Osteoblast (primary cell): ENCODE measurements at places on chromosomes 2 and 18.

GRCh38 chr2:223537651-223538601 lies 64.2 kb downstream of the SCG2 start:
- no peak for DNase-seq

DNA sequence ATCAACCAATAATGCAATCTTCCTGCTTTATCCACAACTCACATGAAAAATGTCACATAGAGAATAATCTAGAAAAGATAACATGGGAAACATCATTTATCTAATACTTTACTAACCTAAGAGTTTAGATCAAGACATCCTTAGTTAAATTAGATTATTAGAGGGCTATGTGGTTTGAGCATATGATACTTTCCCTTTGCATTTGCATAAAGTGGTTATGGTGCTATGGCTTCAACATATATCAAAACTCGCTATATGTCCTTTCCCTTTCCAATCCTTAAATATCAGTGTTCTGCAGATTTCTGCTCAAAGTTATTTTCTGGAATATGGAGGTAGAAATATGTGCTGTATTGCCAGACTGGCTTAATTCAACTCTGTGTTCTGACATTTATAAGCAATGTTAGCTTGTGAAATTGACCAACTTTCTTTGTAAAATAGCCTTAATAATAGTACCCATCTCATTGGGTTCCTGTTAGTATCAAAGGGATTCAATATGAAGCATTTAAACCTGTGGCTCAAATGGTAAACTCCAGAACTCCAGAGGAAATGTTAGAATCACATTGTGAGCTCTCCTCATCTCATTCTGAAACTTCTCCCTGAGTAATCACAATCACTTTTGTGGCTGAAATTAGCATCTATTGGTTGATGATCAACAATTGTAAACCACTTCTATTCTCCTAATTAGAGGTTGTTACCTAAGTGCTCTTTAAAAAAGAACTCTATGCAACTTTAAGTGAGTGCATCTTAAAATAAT lies 1089.9 kb upstream of the SLC39A10 start:
- DNase-seq: no peak

- no peak for DNase-seq
Observed at GRCh38 chr2:144833075-144833637, 313.2 kb upstream of the ZEB2 start.

DNA sequence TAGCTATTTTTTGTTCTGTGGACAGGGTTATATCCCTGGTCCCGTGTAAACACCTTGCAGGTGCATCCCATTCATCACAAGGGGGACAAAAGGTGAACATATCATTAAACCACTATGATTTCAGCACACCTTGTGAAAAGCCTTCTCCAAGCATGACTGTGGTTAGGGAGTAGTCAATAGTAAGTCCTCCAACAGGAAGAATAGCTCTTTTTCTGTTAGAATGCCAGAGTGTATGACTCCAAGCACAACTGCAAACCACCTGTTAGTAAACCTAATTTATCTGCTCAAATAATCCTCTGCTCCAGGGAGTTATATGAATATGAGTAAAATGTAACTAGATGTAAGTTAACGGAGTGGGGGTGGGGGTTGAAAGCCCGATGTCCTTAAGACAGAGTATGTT lies 240.5 kb downstream of the AGPS start:
- DNase-seq: no peak

- no peak for DNase-seq
Observed at GRCh38 chr2:201813996-201814760, 7.8 kb downstream of the CDK15 start.

DNA sequence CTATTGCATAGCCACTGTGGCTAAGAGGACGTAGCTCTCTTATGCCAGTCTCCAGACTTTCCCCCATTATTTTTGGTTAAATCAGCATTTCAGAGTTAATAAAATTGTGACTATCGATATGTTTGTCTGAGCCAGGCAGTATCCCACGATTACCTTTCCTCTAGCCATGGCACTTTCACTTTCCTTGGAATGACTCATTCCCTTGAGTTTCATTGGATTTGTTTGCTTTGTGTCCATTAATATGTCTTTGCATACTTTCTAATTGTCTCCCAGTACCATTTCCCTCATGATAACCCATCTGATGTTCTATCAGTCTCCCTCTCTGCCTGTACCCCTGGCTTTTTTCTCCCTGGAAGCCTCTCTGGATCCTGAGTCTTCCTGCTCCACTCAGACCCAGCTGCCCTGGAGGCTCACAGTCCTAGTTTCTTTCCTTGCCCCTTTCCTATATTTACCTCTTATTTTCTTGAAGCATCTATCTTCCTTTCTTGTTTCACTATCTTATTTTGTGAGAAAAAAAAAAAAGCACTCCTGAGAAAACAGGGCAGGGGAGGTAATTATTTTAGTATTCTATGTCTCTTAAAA lies 126.1 kb downstream of the MTX2 start:
- DNase-seq: no peak

DNA sequence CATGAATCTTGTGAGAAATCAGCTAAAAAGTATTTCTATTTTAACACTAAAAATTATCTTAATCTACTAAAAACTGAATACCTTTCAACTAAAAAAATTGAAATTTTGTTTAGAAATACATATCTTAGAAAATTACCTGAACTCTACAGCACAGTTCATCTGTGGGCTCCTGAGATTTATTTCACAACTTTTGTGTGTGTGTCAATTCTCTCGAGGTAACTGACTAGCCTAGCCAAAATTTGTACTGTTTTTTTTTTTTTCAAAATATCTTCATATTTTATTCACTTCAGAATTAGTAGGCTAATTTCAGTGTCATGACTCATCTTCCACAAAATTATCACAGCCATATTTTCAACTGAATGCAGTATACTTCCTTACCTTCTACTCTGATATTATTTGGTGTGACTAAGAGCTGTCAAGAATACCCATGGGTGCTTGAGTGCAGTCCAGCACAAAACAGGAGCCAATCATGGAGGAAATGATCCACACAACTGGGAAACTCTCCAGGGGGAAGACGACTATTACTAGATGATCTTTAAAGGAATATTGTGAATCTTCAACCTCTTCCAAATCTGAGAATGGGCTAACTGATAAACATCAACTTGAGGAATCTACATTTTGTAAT lies 174.6 kb downstream of the ZNF385B start:
- peak; percentile 31 for DNase-seq

DNA sequence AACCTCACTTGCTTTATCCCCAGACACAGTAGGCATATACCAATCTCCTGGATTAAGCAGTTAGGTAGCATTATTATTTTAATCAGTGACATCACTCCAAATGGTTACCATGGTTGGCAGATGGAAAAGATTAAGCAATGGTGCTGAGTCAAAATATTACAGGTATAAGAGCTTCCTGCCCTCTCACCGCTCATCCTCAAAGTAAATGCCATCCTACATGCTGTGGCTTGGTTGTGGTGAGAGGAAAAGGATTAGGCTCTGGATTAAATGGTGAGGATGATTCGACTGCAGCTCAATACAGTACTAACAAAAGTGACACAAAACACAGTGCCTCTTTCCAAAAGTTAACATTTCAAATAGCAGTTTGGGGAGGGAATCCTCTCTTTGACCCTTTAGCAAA lies 108.9 kb upstream of the ACAA2 start:
- no peak for DNase-seq

- DNase-seq: no peak
Observed at GRCh38 chr2:175103191-175103590, 64.8 kb downstream of the ATF2 start.

DNA sequence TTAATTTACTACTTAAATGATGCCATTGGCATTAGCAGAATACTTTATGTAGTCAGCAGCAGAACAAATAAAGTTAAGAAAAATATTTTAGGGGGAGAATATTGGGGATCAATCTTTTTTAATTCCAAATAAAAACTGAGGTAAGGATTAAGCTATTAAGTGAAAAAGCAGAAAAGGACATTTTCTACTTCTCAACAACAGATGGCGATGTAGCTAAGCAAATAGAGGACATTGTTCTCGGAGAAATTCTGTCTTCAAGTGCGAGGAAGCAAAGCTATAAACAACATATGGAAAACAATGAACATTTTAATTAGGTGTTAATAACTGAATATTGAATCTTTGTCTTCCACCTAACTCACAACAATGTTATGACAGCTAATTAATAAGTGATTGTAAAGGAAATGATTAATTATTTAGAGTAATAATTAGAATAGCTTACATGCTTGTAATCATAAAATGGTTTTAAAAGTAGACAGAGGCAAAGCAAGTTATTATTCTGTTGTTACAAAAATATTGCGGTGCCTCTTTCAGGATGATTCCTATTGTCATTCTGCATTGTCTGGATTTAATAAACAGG lies 32.9 kb upstream of the CCDC93 start:
- DNase-seq: no peak

DNA sequence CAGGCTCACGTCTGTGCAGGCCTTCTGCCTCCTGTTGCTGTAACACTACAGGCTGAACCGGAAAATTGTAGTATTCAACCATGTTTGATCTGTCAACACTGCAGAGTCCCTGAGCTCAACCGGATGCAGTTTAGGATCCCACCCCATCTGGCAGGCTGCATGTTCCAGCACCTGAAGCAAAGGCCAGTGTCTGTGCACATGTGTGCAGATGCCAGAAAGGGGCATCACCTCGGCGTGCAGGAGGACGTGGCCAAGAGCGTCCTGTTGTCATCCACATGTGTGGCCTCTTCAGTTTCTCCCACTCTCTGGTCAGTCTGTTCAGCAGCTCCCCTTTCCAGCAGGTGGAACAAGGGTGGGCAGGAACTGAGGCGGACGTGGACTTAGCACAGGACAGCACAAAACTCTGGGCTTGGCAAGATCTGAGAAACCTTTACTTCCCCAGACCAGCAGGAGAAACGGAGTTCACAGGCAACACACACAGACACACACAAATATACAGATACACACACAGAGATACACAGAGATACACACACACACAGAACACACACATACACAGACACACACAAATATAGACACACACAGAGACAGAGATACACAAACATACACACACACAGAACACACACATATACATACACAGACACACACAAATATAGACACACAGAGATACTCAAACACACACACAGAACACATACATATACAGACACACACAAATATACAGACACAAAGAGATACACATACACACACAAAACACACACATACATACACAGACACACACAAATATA lies 111.3 kb downstream of the NDUFA10 start:
- no peak for DNase-seq

DNA sequence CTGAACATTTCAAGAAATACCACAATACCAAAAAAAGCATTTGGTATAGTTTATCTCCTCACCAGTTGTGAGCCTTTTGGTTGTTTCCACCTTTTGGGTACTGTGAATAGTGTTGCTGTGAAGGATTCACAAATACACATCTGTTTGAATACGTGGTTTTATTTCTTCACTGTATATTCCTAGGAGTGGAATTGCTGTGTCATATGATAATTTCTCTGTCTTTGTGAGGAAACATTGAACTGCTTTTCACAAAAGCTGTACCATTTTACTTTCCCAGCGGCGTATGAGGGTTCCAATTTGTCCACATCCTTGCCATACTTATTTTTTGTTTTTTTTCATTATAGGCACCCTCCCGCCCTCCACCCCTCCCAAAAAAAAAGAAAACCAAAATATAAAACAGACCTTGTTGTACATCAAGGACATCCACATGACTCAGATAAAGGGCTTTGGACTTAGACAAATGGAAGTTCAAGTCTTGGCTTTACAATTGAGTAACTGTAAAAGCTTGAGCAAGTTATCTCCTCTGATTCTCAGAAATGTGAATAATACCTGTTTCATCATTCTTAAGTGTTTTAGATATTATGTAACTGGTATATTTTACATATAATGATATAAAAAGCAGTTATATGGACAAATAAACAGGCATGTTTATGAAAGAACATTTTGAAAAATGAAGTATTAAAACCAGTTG lies 19.0 kb downstream of the UBE2E3 start:
- DNase-seq: no peak

DNA sequence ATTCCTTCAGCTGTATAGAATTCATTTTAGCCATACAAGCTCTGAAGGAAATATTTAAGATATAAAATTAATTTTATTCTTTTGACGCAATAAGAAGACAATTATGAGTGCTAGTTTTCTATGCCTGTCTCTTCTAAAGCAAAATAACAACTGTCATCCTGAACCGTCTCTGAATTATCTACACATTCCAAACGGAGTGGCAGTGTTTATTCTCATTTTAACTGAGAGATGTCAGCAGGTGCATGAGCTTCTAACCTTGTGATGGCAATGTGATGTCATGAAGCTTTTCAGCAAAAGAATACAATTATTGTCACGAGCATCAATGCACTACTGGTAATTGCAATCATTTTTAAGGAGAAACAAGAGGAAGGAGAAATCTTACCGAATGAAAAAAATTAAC lies 274.8 kb downstream of the SPAG16 start:
- no peak for DNase-seq

- peak; percentile 91 for DNase-seq
Observed at GRCh38 chr2:11688222-11689069, 18.5 kb upstream of the NTSR2 start.

- no peak for DNase-seq
Observed at GRCh38 chr2:21916934-21917522, 793.3 kb downstream of the TDRD15 start.

DNA sequence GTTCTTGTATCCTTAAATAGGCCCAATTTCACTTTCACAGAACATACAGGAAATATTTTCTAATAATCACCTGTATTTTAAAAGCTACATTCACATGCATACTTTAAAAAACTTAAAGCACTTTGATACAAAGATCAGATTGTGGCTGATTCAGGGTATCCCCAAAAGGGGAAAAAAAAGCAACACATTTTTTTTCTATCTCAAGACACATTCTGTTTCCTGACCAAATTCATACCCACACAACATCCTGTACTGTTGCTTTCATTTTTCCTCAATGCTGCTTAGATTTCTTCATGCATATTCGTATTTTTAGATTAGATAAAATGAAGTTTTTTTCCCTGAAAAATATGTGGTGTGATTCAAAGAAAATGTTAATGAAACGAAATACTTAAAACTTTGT lies 122.5 kb downstream of the TMEFF2 start:
- DNase-seq: no peak

GRCh38 chr2:228590681-228591080 lies 409.2 kb upstream of the SPHKAP start:
- DNase-seq: no peak

DNA sequence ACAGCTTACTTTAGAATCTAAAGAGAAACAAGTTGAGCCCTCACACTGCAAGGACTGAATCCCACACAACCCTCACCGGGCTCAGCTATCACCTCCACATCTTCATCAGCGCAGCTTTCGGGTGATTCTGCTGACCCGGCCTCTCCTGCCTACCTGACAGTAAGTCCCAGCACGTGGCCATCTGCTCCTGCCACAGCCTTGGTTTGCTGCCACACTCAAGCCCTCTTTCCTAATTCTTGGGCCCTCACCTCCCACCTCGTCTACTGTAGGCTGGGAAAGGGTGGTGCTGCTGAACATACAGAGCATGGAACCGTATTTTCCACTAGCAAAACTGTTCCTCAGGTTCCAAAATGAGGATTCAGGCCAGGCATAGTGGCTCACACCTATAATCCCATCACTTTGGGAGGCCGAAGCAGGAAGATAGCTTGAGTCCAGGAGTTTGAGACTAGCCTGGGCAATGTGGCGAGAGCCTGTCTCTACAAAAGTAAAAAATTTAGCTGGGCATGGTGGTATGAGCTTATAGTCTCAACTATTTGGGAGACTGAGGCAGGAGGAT lies 55.3 kb upstream of the HAAO start:
- no peak for DNase-seq
